OCI-LY7 (cell line): ENCODE measurements at places on chromosomes 3 and 15.

DNA sequence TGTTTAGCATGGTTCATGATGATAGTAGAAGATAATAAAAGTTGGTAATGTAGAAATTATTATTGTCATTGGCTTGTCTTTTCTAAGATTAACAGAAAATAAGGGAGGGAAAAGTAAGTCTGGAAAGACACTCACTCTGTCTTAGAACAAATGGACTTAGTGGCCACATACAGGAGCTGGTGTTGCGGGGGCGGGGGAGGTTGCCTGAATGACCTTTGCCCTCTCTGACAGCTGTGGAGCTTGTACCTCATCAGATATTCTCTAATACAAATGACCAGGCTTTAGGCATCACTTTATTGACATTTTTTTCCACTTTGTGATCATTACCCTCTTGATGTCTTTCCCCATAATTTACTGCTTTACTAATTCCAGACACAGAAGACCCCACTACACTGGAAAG lies 5.9 kb downstream of the TAGLN3 start:
- DNase-seq: no peak

DNA sequence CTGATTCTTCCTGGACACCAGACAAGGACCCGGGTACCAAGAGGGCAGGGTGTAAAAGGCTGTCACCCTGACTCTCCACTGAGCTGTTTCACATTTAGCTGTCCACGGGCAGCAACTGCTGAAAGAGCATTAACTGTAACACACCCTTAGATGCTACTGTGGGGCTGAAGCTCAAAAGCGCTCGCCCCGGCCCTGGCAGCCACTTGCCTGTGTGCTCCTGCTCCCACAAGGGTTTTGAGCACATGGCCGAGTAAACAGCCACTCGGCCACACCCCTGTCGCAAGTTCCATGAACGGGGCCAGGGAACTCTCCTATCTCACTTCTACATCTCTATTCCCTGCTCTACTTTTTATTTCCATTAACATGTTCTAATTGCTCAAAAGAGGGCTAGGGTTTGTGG lies 421.7 kb downstream of the TUSC7 start:
- no peak for DNase-seq

DNA sequence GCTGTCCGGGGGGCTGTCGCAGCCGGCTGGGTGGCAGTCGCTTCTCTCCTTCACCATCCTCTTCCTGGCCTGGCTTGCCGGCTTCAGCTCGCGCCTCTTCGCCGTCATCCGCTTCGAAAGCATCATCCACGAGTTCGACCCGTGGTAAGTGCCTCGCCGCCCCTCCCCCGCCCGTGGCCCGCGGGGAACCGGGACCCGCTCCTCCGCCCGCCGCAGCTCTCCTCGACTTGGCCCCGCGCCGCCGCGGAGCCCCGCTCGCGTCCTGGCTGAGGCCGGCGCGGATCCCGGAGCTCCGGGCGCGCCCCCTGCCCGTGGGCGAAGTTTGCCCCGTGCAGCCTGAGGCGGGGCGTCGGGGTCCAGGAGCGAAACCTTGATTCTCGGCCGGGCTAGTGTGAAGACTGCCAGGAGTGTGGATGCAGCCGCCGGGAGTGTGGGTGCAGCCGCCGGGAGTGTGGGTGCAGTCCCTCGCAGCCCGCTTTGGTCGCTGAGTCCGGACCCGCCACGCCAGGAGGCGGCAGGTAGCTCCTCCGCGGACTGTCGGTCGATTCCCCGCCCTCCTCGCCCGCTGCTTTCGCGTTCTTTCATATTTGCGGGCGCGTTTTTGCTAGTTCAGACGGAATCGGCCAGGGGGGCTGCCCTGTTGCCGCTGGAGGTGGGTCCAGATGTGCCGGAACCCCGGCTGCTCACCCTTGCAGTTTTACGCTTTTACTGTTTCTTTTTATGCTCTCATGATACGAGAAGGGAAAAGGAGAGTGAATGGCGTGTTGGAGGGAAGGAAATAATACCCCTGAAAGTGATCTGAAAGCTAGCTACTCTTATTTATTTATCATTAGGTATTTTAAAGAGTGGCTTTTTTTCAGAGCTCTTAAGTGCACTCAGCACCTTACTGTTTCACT lies 692 bp downstream of the STT3B start:
- DNase-seq: peak; percentile 67

- no peak for DNase-seq
Measured at GRCh38 chr15:48086576-48086975, 34.2 kb upstream of the SLC24A5 start.

DNA sequence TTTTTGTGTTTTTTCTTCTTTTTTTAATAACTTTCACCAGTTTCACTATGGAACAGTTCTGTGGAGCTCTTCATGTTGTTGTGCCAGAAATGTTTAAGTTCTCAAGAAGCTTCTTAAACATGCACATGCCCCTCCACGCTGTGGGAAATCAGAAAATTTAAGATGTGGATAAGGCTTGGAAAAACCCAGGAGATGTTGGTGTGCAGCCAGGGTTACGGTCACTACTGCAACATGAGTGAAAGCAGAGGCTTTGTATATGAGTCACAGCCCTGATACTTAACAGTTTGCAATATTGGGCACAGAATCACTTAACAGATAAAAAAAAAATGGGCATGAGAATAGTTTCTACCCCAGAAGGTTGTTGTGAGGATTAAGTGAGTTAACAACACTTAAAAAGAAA lies 399.9 kb downstream of the LRTM1 start:
- DNase-seq: no peak

DNA sequence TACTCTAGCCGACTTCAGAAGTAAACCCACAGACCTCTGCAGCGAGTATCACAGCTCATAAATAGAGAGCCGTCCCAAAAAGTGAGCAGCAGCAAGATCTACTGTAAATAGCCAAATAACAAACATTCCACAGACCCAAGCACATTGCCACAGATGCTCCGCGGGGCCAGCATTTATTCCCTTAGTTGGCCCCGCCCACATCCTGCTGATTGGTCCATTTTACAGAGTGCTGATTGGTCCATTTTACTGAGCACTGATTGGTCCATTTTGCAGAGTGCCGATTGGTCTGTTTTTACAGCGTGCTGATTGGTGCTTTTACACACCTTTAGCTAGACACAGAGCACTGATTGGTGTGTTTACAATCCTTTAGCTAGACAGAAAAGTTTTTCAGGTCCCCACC lies 17.3 kb upstream of the GABRB3 start:
- no peak for DNase-seq

GRCh38 chr15:69021895-69022294 lies 7.4 kb downstream of the NOX5 start:
- no peak for DNase-seq

GRCh38 chr3:196611761-196612483 lies 27.6 kb upstream of the NRROS start:
- DNase-seq: no peak

DNA sequence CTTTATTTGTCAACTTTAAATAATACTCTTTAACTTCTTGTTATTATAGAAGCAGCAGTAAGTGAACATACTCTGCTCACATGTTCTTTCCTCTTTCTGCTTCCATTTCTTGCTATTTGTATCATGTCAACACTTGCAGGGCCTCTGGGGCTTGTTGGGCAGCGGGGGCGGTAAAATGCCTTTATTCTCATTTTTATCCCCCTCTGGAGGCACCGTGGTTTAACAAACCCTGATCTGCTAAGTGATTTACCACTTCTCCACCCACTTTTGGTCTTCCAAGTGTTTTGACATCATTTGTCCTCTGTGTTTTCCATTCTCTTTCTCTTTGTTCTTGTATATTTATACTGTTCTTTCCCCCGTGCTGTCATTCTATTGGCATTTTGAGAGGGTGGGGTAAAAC lies 33.9 kb downstream of the SCN10A start:
- DNase-seq: peak; percentile 3

- DNase-seq: no peak
Measured at GRCh38 chr3:154195620-154196356, 74.6 kb downstream of the ARHGEF26 start.

GRCh38 chr3:67916353-67916752 lies 261.9 kb upstream of the SUCLG2 start:
- DNase-seq: peak; percentile 61

- DNase-seq: no peak
Measured at GRCh38 chr3:38588371-38588971, 61.0 kb downstream of the SCN5A start.

GRCh38 chr3:53240989-53241972 lies 14.5 kb downstream of the TKT start:
- no peak for DNase-seq

DNA sequence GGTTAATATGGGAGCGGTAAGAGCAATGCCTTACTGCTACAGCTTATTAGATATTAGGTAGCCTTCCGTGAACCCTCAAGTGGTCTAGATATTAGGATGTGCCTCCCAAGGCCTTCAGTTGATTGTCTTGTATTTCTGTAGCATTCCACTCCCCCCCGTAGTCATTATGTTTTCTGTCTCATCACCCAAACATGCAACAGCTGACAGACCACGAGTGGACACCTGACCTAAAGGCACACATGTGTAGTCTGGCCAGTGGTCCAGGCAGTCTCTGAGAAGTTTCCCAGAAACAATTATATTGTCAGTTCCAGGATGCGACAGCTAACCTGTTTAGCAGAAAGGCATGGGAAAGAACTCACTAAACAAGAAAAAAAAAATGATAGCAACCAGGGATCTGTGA lies 1000.9 kb downstream of the AGBL1 start:
- no peak for DNase-seq

DNA sequence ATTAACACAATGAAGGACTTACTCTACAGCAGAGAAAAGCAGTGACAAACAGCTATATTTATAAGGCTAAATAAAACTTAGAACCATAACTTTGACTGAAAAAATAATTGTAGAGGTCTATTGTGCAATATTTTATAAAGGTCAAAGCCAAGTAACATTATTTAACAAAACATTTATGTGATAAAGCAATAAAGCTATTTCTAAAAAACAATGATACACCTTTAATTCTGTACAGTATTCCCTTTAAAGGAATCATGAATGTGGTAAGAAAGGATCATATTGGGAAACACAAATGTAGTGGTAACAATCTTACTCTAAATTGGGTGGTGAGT lies 236.4 kb downstream of the ISL2 start:
- DNase-seq: no peak

DNA sequence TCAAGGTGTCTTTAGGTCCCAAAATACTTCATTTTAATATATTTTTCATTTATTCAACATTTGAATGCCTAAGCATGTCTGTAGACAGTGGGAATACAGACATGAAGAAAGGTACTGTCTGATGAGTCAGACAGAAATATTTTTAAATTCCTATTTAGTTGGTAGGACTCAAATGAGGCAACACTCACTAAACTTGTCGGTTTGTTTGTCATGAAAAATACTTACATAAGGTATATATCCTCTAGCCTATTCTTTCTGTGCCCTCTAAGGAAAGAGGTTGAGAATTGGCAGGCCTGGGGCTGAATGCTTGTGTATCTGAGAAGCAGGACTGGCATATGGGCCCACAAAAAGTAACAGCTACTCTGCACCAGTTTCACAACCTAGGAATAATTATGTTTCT lies 423.6 kb upstream of the MDFIC2 start:
- DNase-seq: no peak

GRCh38 chr15:92079047-92079446 lies 225.5 kb downstream of the SLCO3A1 start:
- DNase-seq: peak; percentile 51

- DNase-seq: peak; percentile 41
Measured at GRCh38 chr3:187072102-187072501, 67.2 kb downstream of the RPL39L start.

GRCh38 chr15:37289109-37289765 lies 188.9 kb upstream of the MEIS2 start:
- DNase-seq: peak; percentile 1

DNA sequence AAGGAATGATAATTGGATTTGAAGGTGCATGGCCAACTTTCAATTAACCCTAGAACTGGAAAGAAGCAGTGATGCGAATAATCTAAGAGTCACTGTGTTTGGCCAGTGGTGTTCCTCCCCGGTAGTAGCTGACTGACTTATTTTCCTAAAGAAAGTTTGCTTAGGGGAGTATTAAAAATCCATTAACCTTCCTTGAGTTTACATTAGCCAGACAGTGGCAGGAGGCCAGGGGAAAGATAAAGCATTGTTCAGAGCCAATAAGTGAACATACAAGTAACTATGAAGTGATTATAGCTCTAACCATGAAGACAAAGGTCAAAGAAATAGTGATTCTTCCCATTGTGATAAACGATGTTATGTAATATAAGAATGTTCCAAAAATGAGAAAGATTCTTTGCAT lies 8.9 kb upstream of the TMEM202 start:
- no peak for DNase-seq

DNA sequence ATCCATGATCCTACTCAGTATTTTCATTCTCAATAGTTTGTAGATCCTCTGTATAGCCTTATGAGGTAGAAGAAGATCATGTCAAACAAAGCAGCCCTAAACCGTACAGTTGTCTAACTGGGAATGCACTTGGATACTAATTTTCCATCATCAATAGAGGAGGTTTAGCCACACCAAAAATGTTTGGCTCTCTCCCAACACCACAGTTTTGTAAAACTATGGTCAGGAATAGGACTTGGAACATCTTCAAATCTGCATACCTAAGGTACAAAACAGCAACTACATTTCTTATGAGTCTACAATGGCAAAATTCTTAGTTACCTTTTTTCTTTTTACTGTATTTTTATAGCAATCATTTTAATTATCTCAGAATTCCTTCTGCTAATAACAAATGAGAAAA lies 1001.6 kb downstream of the ROBO2 start:
- no peak for DNase-seq
